AG09319 (cell line): ENCODE measurements at places on chromosomes 5 and 9.

GRCh38 chr5:162248107-162248713, 180.6 kb downstream of the GABRG2 start:
- no peak for DNase-seq

DNA sequence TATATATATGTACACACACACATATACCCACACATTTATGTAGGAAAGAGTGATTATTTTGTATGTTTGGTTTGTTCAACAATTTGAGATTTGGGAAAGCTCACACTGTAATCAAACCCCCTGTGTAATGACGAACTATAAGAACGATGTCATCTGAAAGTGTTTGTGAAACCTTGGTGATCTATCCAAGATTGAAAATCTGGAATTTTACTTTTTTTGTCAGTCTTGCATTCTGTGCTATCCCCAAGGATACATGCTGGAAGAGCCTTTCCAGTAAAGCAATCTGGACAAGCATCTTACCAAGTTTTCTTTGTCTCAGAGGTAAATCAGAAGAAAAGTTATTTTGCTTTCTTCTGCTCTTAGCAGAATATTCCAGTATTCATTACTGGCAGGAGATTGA, 23.3 kb downstream of the SGCD start:
- DNase-seq, result no peak

GRCh38 chr9:113954591-113954990, 78.5 kb downstream of the ZNF618 start:
- no peak for DNase-seq

DNA sequence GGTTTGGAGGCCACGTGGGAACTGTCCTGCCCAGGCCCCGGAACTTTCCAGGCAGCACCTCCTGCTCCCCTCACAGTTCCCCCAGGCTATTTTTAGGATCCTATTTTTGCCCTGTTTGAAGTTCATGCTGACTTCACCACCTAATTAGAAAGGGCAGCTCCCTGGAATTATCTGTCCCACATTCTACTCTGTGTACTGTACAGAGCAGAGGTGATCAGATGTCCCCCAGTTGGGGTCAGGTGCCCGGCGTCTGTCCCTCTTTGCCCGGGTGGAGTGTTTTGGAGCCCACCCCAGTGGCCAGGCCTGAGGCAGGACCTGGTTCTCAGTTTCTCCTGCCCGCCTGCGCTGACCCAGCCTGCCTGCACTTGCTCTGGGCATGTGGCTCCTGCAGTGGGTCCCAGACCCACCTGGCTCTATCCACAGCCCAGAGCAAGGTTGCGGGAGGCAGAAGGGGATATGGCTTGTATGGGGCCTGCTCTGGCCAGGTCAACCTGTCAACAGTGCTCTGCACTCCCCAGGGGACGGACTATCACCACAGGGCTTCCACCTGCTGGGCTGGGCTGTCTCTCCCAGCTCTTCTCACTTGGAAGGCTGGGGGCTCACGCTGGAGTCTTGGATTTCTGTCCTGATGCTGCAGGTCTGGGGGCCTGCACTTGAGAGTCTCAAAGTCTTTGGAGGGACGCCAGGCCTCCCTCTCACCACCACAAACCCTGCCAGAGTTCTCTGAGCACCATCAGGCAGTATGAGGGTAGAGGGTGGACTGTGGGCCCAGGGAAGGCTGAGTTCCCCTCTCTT, 268.3 kb downstream of the GADD45G start:
- no peak for DNase-seq

DNA sequence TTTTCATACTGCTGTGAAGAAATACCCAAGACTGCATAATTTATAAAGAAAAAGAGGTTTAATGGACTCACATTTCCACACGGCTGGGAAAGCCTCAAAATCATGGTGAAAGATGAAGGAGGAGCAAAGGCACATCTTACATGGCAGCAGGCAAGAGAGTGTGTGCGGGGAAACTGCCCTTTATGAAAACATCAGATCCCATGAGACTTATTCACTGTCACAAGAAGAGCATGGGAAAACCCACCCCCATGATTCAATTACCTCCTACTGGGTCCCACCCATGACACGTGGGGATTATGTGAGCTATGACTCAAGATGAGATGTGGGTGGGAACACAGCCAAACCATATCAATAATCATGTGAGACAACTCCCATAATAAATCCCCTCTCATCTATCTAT, 8.7 kb downstream of the TTC39B start:
- no peak for DNase-seq

GRCh38 chr9:127803507-127804352, 1.0 kb downstream of the FPGS start:
- DNase-seq, result no peak

DNA sequence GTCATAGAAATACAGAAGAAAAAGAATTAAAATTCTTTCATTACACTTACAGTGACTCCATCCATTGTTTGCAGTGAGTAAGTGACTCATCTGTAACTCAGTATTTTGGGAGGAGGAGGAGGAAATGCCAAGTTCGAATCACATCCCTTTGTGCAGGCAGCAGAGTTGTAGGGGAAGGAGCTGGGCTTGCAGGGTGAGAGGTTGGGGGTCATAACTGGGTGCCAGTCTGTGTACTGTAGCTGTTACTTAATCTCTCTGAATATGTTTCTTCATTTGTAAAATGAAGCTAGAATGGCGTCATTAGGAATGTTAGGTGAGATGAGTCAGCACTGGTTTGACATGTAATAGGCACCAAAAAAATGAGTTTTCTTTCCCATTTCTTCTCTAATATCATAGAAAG, 235.7 kb upstream of the ADAMTSL1 start:
- DNase-seq, result no peak

DNA sequence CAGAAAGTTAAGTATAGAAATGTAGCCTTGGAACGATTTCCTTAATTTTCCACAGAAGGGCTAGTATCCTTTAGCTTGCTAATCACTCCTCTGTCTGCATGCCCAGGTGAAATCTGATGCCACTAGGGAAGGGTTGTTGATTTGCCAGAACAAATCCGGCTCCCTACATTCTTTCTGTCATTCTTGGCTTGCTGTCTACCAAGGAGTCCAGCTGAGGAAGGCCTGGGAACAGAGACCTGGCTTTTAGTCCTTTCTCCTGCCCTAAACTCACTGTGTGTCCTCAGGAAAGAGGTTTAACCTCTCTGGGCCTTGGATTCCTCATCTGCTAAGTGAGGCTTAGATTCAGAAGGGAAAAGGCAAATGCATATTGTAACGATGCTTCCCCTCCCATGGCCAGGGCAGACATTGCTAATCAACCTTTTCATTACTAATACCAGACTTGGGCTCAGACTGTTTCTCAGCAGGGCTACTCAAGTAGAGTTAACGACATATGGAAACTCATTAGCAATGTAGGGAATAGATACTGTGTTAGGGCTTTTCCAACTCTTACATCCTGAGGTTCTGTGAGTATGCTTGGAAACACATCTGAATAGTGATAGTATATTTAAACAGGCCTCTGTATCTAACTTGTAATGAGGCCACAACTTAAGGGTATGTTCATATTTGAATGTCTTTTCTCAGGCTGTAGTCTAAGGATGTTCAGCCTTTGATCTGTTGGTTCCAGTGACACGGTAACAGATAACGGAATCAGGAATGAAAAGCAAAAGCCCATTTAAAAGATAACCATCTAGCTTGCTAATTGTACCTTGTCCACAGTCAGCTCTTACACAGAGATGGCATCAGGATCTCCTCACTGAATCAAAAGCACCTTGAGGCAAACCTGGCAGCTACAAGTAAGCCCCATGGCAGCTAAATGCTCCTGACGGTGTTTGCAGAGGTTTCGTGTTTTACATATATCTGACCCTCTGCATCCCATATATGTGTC, 4.1 kb downstream of the GALNT10 start:
- DNase-seq, result peak; percentile 65
